ENCODE measurements at places on chromosomes 11 and 22. TPM values are rescaled to one million over a fixed set of nuclear protein-coding genes. Genes with fewer than 3 reads are reported as not detected.

- DNase-seq, result no peak
Observed at GRCh38 chr11:36372101-36372771, 76.1 kb downstream of the PRR5L start.

Gene HEPHL1
- total RNA-seq, result not detected

DNA sequence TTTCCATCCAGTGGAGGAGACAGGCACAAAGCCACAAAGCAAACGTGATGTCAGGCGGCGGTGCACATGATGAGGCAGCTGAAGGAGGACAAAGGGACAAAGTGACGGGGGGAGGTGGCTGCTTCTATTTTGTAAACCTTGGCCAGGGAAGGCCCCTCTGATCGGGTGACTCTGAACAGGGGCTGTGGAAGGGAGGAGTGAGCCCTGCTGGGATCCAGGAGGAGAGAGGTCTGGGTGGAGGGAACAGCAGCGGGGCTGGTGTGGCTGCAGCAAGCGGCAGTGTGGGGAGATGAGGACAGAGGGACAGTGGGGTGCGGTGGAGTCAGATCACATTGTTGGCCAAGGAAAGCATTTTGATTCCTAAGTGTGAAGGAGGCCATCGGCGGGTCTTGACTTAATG lies 36.7 kb downstream of the SHISAL1 start:
- no peak for DNase-seq

- DNase-seq, result peak; percentile 8
Observed at GRCh38 chr11:10931761-10932670, 74.2 kb upstream of the ZBED5 start.

DNA sequence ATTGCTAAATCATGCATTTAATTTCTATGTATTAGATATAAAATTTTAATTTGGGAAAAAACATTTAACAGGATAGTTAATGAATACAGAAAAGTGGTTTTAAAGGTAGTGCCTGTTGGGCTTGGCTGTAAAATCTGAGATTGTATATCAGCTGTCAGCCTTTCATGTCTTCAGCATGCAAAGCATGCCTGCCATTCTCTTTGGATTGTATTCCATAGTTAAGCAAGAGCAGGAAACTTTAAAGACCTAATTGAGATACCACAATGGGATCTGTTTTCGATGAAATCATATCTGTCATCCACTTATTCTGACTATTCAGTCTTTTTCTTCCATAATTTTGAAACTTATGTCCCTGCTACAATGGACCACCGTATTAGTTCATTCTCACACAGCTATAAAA lies 451.0 kb upstream of the DDI1 start:
- no peak for DNase-seq

GRCh38 chr11:1238767-1239595 lies 16.1 kb downstream of the MUC5B start:
- no peak for DNase-seq

DNA sequence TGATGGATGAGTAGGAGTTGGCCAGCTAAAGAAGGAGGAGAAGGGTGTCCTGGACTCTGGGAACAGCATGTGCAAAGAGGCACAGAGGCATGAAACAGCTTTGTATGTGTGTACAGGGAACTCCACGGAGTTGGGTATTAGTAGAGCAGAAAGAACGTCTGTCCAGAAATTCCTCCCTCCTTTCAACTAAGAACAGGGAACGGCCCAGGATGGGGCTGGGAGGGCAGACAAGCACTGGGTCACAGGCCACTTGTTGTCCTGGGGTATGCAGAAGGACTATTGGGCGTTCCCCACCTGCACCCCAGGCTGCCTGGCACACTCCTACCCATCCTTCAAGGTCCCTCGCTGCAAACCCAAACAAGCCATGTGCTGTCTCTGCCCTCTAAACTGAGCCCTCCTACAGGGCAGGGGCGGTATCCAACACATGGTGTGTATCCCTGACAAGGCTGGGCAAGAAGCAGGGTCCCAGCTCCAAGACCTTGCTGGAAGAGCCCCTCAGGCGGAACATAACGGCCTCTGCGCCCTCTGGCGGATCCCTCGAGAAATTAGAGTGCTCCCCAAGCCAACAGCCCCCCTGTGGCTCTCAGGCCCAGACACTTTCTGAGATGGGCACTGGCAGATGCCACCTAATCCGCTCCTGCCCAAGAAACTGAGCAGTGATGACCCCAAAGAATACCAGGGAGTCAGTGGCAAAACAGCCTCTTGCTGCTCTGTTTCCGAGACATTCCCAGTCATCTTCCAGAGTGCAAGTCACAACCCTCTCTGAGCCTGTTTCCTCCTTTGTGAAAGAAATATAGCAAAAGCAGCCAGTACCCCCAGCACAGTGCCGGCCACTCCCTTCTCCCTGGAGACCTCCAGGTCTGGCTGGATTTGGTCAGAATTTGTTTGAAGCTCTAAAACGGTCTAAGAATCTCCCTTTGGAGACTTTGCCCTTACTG lies 1.6 kb upstream of the ELFN2 start:
- peak; percentile 66 for DNase-seq

DNA sequence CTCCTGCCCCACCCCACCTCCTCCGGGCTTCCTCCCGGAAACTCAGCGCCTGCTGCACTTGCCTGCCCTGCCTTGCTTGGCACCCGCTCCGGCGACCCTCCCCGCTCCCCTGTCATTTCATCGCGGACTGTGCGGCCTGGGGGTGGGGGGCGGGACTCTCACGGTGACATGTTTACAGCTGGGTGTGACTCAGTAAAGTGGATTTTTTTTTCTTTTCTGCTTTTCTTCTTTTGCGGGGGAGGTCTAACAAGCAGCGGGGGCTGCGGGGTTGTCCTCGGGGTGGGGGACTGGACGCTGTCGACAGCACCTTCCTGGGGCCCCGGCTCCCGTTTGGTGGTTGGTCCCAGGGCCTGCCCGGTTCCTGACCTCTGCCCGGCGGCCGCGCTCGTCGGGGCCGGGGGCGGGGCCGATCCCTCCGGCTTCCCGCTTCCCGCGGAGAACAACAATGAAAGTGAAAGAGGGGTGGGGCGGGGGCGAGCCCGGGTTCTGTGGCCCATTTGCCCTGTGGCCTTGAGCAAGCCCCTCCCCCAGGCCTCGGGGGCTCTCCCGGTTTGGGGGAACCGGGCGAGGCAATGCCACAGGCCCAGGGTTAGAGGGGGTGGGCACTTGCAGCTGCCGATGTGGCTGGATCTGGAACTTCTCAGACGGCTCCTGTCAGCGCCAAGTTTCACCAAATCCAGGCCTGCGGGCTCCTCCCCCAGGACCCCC lies 975 bp upstream of the MDK start:
- DNase-seq, result peak; percentile 75

All from activated T-cell treated with anti-CD3 and anti-CD28 coated beads, Interleukin-2, amount 50 U/mL, for 72 hours (primary cell).